Sigmoid colon (tissue), 7 donors: ENCODE measurements at places on chromosomes 16 and 17.

- peak; percentile 24 for DNase-seq
Observed at GRCh38 chr17:64402469-64402868, 11.8 kb upstream of the PECAM1 start.

GRCh38 chr16:78998879-78999278, 601.7 kb downstream of the MAF start:
- no peak for DNase-seq

DNA sequence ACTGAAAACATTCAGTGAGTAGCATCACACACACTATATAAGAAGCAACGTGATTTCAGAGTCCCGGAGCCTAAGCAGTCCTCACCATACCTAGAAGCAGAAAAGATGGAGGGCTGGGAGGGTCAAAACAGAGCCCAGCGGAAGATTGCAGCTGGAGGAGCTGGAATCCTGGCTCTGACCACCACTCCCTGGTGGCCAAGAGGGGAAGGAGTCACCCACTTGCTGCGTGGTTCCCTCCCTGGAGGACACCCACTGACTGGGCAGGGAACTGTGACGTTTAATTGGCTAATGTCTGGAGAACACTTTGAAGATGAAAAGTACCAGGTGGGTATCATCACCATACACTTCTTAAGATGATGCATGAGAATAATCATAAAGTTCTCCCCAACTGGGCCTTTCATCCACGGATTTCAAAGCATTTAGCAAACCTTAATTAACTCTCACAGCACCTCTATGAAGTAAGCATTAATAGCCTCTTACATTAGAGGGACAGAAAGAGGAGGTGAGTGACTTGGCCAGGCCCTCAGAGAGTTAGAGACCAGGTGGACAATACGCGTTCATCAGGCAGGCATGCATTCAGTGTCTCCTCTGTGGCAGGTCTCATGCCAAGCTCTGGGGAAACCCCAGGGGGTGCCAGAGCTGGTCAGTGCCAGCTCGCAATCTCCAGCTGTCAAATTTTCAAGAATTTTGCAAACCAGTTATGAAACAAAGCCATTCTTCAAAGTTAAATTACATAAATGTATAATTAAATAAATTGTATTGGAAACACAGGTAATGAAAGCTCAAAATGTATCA, 137.9 kb downstream of the AXIN2 start:
- DNase-seq = no peak

GRCh38 chr16:89013692-89014402, 36.8 kb upstream of the CBFA2T3 start:
- DNase-seq = peak; percentile 47

- no peak for DNase-seq
Observed at GRCh38 chr17:60542071-60542470, 16.0 kb upstream of the APPBP2 start.

DNA sequence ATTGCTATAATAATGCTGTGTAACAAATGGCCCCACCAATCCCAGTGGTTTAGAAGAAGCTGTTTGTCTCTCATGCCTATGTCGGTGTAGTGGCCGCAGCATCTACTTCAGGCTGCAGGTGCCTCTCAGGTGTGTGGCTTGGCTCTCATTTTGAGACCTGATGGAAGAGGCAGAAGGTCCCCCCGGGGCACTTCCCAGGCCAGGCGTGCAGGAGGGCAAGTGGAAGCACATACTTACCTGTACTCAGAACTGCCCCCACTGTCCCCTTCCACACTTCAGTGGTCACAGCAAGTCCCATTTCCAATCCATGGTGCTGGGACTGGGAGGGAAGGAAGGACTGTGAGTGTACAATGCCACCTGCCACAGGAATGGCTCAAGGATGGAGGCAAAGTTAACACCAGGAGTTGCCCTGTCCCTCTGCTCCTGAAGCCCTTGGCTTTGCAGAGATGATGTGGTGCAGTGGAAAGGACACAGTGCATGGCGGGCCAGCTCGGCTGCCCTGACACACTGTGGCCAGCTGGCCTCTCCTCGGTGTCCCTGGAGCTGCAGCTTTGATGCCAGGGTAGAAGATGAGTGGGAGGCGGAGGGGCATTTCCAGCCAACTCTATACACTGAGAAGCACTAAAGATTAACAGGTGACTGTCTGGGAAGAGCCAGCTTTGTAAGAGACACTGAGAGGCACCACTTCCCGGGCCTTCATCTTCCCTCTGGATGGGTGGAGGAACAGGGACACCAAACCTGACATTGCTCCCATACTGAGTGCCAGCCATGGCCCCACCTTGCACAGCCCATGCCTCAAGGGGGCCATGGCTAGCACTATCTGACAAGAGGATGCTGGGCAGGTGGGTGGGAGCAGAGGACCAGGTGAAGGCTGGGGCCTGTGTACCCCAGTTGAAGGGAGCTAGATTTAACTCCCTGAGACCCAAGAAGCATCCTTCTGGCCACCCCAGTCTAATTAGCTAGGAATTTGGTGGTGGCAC, 105.9 kb downstream of the METRNL start:
- peak; percentile 63 for DNase-seq
